Stimulated activated CD4-positive, alpha-beta T cell treated with anti-CD3 and anti-CD28 coated beads, TNF-alpha, amount 100 ng/mL, for 48 hours (primary cell): ENCODE measurements at places on chromosomes 6 and 20.

GRCh38 chr6:96611342-96611991 lies 48.5 kb downstream of the FHL5 start:
- no peak for DNase-seq

DNA sequence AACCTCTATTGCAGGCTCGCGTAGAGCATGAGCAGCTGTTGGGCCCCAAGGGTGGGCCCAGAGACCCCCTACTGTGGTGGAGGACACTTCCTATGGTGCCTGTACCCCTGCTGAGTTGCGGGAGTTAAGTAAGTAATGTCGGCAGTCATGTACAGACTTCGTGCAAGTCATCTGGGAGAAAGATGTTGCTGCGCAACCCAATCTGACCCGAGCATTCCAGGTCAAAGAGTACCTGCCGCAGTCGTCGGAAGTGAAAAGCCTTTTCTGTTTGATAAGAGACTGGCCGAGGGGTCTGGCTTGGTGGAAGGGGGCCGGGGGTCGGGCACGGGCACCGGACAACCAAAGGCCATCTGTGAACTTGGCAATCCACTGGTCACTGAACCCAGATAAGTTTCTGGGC lies 44.3 kb downstream of the OR2B6 start:
- DNase-seq, result no peak

DNA sequence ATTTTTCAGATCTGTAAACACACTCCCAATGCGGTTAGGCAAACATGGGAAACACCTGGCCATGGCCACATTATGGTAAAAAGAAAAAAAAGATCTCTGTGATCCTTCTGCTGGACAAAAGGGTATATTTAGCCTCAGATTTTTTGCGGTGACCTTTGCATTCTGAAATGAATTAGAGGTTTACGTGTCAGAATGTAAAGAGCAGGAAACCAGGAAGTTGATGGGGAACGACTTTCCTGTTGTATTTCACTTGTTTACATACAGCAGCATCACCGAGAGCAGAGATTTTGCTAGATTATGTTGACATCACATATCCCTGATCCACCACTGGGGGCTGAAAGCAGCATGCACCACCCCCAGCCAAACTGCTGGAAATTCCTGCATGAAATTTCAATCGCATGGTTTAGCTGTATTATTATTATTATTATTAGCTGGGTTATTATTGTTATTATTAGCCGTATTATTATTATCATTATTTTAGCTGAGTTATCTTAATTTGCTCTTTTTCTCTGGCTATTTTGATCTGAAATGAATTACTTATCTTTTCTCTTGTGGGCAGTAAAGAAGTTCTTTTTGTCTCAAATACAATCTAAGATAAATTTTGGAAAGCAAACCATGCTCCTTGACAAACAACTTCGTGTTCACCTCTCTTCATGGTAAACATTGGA lies 189.4 kb downstream of the ZFP64 start:
- no peak for DNase-seq

GRCh38 chr6:11096109-11096508 lies 2.5 kb downstream of the SMIM13 start:
- no peak for DNase-seq

- DNase-seq, result no peak
These were observed 2.5 kb downstream of the BTN3A1 start for GRCh38 chr6:26404546-26404945.

DNA sequence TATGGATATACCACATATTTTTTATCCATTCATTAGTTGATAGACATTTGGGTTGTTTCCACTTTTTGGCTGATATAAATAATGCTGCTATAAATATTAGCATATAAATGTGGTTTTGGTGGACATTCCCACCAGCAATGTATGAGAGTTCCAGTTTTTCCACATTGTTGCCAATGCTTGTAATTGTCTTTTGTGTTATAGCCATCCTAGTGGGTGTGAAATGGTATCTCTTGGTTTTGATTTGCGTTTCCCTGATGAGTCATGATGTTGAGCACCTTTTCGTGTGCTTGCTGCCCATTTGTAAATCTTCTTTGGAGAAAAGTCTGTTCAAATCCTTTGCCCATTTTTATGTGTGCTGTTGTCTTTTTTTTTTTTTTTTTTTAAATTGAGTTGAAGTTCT lies 54.4 kb downstream of the DHX35 start:
- DNase-seq, result no peak

GRCh38 chr6:51949526-51949925 lies 137.9 kb downstream of the PKHD1 start:
- no peak for DNase-seq

- no peak for DNase-seq
These were observed 669.4 kb upstream of the CITED2 start for GRCh38 chr6:140043762-140044378.

GRCh38 chr20:49794336-49795134 lies 18.1 kb upstream of the SLC9A8 start:
- DNase-seq, result no peak

DNA sequence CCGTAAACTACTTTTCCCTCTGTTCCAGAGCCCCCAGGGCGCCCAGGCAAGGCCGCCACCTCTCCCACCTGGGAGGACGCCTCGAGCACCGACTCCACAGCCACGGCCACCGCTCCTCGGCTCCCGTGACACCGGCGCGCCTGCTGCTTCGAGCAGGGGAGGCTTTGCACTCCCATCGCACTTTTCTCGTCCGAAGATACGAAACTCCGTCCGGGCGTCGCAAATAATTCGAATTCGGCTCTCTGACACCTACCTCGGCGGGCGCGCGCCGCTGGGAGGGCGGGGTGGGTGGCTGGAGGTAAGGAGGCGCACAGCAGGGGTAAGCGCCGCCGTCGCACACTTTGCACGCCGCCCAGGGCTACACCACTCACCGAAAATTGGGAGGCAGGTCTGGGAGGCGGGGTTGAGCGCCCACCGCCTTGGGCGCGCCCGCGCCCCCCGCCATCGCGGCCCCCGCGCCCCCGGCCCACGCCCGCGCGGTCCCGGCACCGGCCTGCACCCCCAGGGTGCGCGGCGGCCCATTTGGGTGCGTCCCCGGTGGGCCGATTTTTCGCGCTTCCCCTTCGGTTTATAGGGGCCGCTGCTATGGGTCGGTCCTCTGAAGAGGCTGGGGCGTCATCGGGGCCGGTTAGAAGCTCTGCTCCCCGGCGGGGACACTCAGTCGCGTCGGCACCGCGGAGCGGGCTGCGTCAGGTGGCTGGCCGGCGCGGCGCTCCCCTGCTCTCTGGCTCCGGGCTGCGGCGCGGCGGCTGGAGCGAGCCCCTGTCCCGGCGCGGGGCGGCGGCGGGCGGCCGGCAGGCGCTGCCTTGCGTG lies 36.2 kb downstream of the GNAS start:
- peak; percentile 67 for DNase-seq

GRCh38 chr6:10316373-10316721 lies 98.5 kb downstream of the TFAP2A start:
- DNase-seq, result no peak

DNA sequence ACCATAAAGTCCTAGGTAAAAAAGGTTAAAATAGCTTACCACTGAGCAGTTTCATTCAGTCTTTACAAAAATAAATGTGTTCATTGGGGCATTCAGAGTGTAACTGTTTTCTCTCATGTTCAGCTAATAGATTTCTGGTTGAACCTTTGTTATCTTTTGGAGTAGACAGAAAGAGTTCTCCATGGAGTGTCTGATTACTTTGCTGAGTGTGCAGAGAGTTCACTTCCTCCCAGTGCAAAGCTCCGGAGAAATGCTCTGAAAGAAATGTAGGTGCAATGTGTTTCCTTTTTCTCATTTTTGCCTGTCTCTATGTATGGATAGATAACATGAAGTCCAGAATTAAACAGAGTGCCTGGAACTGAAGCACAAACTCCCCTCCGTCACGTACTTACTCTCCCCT lies 52.6 kb downstream of the JAG1 start:
- DNase-seq, result no peak

GRCh38 chr6:34858681-34859080 lies 29.2 kb downstream of the TAF11 start:
- DNase-seq, result no peak

GRCh38 chr6:2507016-2507415 lies 243.7 kb downstream of the MYLK4 start:
- DNase-seq, result no peak

- no peak for DNase-seq
These were observed 1.3 kb downstream of the PHACTR2 start for GRCh38 chr6:143679041-143679440.
